AG04450 (cell line): ENCODE measurements at places on chromosomes 16 and 17.

GRCh38 chr17:81403671-81404534 lies 8.6 kb downstream of the BAHCC1 start:
- DNase-seq = no peak

DNA sequence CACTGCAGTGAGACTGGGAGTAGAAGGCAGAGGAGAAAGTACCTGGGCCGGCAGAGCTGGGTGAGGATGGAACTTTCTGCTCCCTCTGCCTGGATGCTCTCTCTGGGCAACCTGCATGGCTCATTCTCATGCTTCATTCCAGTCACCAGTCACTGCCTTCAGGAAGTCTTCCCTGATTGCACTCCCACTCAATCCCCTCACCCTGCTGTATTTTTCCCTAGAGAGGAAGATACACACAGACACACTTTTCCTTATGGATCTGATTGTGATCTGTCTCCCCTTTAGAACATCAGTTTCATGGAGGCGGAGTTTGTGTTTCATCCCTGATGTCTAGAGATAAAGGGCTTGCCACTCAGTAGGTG lies 44.9 kb downstream of the MEAK7 start:
- DNase-seq = no peak

DNA sequence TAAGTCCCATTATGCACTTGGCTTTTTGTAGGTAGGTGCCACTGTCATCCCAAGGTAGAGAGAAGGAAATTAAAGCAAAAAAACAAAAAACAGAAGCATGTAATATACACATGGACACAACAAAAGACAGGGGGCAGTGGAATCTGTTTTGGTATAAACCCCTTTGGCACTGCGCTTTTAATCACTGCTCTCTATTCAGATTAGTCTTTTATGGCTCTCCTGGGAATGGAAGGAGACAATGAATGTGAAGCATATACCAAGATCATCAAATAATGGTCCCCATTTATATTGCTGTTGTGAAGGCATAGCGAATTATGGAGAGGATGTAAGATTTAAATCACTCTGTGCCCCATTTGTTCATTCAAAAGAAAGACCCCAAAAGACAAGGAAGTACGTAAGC lies 17.4 kb downstream of the CDH11 start:
- no peak for DNase-seq

- DNase-seq = no peak
Observed at GRCh38 chr16:61295311-61295710, 740.9 kb downstream of the CDH8 start.

DNA sequence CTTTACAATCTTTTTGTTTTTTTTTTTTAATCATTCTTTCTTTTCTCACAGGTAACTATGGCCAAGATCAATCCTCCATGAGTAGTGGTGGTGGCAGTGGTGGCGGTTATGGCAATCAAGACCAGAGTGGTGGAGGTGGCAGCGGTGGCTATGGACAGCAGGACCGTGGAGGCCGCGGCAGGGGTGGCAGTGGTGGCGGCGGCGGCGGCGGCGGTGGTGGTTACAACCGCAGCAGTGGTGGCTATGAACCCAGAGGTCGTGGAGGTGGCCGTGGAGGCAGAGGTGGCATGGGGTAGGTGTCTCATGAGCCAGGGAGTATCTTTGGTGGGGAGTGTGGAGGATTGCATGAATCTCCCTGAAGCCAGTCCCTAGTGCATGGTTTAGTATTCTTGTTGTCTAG lies 4.9 kb downstream of the FUS start:
- DNase-seq = no peak

DNA sequence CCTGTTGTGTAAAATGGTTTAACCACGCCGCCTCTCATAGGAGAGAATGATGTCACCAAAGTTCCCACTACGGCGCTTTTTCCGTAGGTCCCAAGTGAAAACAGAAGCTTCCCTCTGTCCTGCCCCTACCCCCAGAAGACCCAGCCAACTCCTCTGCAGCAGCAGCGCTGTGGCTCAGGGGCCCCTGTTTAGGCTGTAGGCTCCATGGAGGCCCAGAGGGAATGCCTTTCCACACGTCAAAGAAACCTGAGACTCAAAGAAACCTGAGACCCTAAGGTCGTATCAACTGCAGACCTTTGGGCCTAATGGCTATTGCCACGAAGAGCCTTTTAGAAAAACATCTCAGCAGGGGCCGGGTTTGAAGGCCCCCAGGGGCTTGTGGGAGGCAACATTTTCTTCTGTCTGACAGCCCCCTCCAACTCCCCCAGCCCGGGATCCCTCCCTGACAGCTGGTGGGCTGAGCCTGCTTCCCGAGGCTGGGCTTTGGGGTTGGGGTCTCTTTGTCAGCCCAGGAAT lies 43.1 kb upstream of the MEAK7 start:
- no peak for DNase-seq

GRCh38 chr17:5861854-5862253 lies 208.3 kb upstream of the WSCD1 start:
- DNase-seq = no peak

DNA sequence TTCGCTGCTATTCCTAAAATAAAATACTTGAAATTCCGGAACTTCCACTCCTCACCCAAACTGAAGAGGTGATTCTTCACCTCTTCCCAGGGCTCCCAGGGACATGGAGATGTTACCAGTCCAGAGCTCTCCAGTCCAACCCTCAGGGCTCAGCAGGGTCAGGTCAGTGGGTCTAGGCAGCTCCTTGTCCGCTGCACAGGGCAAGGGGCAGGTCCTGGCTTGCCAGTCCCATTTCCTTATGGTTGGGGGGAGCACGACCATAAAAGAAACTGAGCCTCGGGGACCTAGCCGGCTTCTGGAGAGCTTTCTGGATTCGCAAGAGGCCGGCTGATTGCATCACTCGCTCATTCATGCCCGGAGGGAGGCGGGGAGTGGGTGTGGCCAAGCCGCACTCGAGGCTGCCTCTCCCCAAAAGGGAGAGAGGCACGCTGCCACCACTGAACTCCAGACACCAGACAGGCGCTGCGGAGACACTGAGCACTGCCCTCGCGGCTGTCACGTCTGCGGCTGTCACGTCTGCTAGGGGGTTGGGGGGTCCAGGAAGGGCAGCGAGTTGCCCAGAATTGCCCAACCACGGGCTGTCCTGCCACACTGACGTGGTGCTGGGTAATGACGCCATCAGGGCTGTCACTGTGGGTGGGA lies 15.8 kb downstream of the SLC7A5 start:
- peak; percentile 67 for DNase-seq

- DNase-seq = no peak
Observed at GRCh38 chr16:633336-634050, 2.6 kb downstream of the METTL26 start.

DNA sequence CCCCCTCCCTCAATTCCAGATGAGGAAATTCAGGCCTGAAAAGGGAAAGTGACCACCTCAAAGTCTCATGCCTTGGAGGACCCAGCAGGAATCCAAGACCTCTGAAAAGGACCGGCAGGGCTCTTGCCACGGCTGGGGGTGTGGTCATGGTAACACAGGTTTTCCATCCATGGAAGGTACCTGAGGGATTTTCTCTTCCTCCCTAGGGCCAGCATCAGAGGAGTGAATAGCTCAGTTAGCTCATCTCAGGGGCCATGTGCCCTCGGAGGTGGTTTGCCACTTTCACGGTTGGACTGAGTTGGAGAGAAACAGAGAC lies 1.3 kb downstream of the CIITA start:
- DNase-seq = no peak

DNA sequence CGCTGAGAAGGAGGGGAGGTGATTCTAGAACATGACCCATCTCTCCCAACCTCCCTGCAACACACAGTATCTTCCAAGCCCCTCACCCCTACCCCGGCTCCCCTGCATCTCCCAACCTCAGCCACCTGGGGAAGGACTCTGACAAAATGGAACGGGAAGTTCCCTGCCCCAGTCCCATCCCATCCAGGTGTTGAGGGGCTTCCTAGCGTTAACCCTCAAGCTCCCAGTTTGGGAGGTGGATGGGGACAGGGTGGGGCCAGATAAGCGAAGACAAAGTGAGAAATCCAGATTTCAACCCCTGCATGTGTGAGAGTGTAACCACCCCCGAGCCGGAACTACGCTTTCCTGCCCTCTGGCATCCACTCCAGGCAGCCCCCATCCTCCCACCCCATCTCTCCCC lies 1.8 kb downstream of the ZSCAN10 start:
- no peak for DNase-seq

DNA sequence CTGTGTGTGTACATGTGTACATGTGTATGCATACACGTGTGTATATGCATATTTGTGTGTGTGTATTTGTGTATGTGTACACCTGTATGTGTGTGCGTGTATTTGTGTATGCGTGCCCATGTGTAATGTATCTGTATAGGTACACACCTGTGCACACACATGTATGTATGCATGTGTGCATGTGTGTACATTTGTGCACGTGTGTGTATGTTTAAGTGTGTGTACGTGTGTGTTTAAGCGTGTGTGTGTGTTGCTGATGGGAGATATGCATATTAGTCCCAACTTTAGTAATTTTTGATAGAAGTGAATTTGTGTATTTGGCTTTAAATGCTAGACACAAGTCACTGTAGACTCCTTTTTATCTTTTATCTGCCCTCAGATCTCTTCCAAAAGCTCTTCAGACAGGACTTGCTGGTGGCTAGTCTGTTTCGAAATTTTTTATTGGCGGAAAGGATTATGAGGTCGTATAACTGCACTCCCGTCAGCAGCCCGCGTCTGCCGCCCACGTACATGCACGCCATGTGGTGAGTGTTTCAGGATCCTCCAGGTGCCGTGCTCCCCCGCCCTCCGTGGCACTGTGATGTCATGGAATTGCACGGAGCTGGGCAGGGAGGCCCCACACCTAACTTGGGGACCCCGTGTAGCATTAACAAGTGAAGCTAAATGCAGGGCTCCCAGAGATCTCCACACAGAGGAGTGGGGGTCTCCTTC lies 168.8 kb upstream of the CHMP6 start:
- no peak for DNase-seq

DNA sequence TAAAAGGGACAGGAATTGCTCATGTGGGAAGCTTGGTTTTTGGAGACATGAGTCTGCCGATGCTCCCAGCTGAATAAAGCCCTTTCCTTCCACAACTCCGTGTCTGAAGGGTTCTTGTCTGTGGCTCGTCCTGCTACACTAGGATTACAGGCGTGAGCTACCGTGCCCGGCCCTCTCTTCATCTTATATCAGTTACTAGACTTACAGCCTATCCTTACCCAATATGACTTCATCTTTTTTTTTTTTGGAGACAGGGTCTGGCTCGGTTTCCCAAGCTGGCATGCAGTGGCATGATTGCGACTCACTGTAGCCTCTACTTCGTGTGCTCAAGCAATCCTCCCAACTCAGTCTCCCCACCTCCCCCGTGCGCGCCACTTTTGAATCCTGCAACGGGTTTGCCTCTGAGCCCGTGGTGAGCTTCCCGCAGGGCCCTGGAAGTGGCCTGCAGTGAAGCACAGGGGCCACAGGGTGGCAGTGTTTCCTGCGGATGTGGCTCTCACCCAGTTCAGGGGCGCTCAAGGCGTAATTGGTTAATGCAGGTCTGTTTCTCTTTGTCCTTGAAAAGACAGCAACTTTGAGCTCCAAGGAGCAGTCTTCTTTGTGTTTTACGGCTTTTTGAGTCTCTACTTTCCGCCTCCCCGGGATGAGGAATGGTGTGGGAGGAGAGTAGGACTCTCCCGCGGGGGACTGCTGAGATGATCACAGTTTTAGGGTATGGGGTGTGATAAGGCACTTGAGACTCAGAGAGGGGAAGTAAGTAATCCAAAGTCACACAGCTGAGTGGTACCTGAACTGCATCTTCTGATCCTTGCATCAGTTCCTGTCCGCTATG lies 22.7 kb upstream of the GPRC5B start:
- DNase-seq = peak; percentile 37

DNA sequence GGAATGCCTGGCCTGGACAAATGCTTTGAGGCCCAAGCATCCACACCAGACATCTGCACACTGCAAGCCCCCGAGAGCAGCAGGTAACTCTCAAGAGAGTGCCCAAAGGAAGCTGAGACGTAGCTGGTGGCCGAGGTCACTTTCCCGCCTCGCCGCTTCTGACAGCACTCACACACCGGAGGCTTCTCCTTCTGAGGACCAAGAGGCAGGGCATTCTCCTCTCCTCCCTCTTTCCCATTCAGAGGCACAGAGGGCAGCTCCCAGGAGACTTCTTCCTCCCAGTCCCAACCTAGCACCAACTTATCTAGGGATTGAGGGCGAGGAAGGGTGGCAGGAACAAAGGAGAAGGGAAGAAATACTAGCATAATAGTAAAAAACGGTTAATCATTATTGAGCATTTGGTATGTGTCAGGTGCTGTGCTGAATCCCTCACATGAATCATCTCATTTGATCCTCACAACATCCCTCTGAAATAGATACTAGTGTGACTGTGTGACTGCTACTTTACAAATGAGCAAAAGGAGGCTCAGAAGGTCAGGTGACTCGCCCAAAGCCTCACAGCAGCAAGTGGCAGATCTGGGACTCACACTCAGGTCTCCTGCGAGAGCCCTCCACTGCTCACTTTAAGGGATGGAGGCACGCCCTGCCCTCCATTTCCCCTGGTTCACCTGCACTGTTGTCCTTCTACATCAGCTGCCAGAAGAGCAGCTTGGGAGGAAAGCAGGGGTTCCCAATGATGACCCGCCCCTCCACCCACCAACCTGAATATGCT lies 41.8 kb downstream of the MYO18A start:
- no peak for DNase-seq

- no peak for DNase-seq
Observed at GRCh38 chr17:50076591-50077235, 18.4 kb upstream of the PDK2 start.

DNA sequence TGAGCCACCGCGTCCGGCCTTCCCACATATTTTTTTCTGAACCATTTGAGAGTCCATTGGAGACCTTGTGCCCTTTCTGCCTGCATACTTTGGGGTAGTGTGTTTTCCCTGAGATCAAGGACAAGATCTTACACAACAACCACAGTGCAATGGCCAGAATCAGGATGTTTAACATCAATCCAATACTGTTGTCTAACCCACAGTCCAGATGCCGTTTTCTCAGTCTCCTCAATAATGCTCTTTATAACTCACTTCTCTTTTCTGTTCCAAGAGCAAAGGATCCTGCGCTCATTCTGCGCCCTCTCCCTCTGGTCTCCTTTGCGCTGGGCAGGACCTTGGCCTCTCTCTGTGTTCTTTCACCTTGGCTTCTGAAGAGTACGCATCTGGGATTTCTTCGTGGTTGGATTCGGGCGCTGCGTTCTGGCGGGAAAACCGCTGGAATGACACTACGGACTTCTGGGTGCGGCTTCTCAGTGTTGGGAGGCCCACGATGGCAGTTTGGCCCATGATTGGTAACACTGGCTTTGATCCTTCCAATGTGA lies 16.6 kb downstream of the CBX4 start:
- DNase-seq = no peak

- DNase-seq = no peak
Observed at GRCh38 chr17:9890124-9890523, 14.9 kb downstream of the RCVRN start.

GRCh38 chr17:70242781-70243437 lies 73.6 kb downstream of the KCNJ2 start:
- no peak for DNase-seq

GRCh38 chr16:67733734-67734470 lies 14.8 kb upstream of the GFOD2 start:
- no peak for DNase-seq

- peak; percentile 8 for DNase-seq
Observed at GRCh38 chr16:56558024-56558747, 6.7 kb upstream of the MT4 start.

GRCh38 chr17:13575922-13576419 lies 25.8 kb downstream of the HS3ST3A1 start:
- DNase-seq = no peak
